ENCODE measurements at places on chromosomes 2 and 18.

GRCh38 chr2:190137561-190137960 lies 75.0 kb upstream of the MSTN start:
- DNase-seq: no peak

GRCh38 chr2:238162846-238163441 lies 4.2 kb downstream of the ERFE start:
- no peak for DNase-seq

GRCh38 chr2:128408349-128409305 lies 90.0 kb upstream of the HS6ST1 start:
- no peak for DNase-seq

DNA sequence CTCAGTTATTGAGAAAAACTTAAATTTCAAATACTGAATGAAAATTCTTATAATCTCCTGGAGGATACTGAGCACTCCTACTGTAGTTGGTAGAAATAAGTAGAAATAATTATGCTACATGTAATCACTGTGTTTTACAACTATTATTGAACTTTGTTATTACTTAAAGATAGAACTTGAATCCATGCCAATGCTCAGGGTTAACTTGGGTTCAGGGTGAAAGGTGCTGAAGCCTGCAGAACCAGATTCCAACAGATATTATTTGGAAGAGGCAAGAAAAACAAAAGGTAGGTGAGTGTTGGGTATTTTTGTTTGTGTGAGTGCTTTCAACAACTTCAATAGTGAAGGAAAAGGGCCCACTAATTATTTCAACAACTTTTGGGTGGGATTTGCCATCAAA lies 10.4 kb downstream of the IDH1 start:
- DNase-seq: no peak

DNA sequence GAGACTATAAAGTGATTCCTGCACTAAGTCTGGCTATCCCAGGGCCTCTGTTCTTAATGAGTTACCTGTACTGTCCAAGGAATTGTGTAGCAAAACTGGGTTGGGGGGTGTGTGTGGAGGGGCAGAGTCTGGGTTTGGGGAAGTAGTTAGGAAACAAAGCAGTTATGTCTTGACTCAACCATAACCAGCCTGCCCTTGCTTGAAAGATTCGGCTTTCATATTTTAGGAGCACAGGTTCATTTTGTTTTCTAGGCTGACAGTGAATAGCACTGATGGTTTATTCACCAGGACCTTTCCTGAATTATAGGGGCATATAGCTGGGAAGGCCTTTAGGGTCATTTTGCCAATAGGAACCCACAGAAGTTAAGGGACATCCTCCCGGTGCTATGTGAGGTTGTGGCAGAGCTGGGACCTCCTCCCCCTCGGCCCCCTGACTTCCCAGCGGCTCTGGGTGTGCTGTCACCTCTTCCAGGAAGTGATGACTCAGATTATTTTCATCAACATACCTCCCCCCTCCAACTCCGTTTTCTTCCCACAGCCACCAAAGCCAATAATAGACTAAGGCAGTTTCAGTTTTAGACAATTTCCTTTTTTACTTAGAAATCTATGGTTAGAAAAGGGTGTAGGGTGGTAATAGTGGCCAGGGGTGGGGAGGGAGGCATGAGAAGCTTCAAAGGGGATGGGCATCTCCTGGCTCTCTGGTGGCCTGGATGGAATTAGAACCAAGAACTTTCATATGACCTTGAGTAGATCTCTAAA lies 44.8 kb downstream of the SETBP1 start:
- no peak for DNase-seq

DNA sequence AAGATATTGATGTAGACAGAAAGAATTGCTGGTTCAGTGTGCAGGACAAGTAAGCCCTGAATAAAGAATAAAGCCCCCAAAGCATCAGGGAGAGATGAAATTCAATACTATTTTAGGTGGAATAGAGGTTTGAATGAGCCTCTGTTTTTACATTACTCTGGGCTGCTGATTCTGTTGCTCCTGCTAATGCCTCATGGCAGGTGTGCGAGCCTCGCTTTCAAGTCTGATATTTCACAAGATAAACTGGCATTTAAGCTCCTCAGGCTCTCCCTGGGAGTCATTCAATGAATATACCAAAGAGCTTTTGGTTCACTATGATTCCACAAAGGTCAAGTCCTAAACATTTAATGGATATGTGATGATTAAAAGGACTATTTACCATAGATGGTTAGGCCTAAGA lies 601.0 kb upstream of the SLC39A10 start:
- DNase-seq: no peak

- no peak for DNase-seq
Measured at GRCh38 chr2:20371323-20372025, 20.8 kb upstream of the PUM2 start.

DNA sequence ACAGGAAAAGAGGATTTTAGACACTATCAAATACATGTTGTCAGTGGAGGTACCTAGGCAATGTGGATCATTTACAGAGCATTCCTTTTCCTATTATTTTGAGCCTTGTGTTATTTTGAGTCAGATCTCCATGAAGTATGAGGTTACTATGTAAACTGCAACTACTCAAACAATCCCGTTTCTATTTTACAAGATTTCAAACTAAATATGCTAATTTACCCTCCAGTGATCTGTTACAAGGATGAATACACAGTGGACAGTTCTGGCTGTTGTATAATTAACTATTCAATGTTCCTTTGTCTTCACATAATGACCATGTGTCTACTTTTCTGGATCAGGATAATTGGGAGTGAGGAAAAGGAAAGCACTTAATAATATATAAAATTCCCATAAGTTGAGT lies 4.6 kb downstream of the HOXD1 start:
- no peak for DNase-seq

DNA sequence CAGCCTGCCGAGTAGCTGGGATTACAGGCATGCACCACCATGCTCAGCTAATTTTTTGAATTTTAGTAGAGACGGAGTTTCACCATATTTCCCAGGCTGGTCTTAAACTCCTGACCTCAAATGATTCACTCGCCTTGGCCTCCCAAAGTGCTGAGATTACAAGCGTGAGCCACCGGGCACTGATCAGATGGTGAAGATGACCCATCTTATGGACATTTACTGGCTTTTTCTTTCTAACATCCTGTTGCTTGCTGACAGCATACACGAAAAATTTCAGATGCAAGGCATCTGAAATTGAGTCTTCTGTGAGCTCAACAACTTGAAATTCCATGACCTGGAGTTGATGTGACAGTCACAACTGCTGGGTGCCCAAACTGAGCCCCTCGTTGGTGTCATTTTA lies 859.5 kb upstream of the CNTNAP5 start:
- no peak for DNase-seq

DNA sequence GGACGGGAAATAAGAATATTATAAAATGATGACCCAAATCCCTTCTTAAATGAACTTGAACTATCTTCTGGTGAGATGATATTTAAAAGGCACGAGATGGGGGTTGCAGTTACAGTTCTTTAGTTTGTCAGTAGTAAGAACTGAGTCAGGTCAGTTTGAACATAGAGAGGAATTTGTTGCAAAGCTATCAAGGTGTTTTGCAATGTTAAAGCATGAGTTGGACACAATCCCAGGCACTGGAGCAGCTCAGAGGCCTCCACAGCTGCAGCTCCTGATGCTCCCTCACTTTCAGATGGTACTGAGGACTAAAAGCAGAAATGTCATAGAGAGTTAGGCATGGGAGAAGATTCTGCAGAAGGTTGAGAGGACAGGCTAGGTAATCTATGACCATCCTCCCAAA lies 236.0 kb downstream of the BCL2 start:
- no peak for DNase-seq

DNA sequence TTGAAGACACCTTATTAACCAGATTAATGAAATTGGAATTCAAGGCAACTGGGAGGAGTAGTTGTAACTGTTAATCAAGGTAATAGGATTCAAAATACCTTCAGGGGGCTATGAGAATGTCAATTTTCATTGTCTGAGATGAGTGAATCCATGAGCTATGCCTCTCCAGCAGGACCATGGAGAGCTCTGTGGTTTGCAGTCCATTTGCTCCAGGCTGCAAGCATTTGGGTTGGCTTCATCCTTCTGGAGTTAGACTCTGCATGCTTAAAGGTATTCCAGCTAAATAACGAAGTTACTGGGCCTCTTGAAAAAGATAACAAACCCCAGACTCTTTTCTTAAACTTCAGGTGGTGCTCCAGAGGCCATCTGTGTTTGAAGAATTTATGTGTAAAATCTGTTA lies 207.1 kb upstream of the SLC8A1 start:
- DNase-seq: no peak

DNA sequence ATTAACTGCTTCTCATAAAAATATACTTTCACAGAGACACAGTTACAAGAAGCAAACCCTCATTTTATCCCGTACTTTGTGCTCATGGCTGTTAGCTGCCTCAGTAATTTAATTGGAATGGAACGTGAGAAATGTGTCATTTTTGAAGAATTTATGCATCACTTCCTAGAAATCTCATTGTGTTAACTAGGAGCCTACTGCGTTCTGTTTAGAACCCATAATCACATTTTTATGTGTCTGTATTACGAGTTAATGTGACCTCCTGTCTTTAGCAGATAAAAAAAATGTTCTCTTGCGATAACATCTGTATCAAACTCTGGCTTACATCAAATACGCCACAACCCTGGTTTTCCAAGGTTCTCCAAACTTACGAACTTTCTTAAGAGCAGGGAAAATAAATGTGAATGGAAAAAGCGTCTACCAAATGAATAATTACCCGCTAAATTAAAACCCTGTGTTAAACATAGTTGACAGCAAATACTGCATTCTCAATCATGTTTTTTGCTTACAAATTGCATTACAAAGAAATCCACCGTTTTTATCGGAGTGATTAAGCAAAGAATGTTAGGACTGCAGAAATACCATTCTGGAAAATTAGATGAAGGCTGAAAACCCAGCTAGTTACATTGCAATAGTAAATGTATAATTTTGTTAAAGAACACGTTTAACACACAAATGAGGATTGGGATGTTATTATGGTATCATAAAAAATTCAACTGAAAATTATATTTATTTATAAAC lies 12.1 kb upstream of the GBX2 start:
- DNase-seq: no peak

DNA sequence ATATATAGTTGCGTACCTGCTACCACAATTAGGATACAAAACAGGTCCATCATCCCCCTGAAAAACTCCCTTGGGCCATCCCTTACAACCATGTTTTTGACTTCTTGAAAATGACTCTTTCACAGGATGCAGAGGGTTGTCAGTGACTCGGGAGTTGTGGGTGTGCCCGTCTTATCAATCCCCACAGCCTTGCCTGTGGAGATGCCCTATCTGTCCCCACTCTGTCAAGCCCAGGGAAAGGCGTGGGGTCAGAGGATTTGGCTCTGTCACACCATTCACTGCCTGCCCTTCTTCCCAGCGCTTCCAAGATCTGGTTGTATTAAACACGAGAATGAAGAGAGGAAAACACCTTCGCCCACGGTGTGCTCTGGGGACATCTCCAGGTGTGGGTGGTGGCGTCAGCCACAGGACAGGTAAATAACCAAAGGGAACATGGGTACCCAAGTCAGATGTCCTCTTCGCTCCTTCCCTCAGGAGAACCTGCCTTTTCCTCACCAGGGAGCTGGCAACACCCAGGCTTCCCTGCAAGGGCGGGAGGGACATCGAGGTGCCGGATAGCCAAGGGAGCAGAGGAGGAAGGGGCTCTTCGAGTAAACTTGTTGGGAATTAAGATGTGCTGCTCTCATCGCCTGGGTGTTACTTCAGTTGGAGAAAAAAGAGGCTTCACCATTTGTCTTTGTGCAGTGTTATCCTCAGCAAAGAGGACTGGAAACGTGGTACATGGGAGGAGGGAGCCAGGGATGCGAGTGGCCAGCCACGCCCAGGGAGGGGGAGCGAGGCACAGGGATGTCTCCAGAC lies 100.3 kb downstream of the B3GNT2 start:
- DNase-seq: no peak

GRCh38 chr2:127159543-127159942 lies 52.6 kb upstream of the BIN1 start:
- DNase-seq: no peak

DNA sequence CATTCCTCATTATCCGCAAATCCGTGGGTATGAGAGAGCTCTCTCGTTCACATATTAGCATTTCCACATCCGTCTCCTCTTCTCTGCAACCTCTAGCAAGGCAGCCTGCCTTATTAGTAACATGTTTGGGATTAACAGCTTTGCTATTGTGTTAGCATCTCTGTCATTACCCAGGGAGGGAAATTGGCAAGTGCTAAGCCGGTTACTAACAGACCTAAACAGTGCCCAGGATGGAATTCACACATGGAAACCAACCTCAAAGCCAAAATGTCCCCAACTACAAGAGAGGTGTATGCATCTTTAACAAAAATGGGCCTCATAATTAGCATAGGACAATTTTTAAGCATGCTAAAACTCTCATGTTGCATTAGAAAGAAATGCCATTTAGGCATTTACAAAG lies 309.0 kb upstream of the MEIS1 start:
- no peak for DNase-seq

DNA sequence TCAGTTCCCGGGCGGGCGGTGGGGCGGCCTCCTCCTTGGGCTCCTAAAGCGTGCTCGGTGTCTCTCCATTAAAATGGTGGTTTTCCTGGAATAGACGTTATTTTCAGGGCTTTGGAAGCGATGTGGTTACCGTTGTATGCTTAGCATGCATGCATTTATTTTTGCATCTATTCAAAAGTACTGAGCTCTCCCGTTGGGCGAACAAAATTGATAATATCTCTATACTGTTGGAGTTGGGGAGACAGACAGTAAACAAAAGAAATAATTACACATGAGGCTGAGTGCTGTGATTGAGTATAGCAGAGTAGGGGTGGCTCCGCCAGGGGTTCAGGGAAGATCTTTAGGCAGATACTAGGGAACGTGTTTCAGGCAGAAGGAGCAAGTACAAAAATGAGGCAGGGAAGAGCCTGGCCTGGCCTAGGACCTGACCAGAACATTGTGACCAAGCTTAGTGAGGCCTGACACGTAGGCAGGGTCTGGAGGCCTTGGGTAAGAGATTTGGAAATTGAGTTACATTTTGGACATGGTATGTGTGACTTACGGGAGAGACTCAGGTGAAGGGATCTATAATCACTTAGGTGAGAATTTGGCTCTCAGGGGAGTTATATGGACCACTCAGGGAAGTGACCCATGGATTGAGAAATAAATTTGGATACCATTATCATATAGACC lies 674 bp downstream of the NCAPH start:
- no peak for DNase-seq

GRCh38 chr2:40416486-40416885 lies 35.4 kb downstream of the SLC8A1 start:
- DNase-seq: no peak

- no peak for DNase-seq
Measured at GRCh38 chr18:27411911-27412310, 226.8 kb upstream of the CHST9 start.
